ENCODE measurements at places on chromosomes 4 and X. TPM values are rescaled to one million over a fixed set of nuclear protein-coding genes. Genes with fewer than 3 reads are reported as not detected.

DNA sequence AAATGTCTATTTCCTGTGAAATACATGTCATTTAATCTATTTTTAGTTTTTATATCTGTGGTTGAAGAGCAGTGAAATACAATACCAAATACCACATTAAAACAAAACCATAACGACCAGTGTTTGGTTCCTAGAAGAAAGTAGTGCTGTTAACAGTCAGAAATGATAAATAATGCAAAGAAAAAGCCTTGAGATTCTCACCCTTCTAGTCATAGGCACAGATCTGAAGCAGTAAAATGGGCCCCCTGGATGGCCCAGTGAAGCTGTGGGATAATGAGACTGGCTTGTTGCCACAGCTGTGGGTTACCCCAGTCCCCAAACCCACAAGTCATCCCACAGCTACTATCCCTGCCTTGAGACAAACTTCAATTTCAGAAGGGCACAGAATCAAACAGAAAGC is 137.3 kb upstream of the RPL34 start:
- peak; percentile 33 for DNase-seq

GRCh38 chr4:37953620-37954293 is 6.4 kb upstream of the PTTG2 start:
- DNase-seq, result peak; percentile 37

Gene CT55
- 0.34 TPM for total RNA-seq

DNA sequence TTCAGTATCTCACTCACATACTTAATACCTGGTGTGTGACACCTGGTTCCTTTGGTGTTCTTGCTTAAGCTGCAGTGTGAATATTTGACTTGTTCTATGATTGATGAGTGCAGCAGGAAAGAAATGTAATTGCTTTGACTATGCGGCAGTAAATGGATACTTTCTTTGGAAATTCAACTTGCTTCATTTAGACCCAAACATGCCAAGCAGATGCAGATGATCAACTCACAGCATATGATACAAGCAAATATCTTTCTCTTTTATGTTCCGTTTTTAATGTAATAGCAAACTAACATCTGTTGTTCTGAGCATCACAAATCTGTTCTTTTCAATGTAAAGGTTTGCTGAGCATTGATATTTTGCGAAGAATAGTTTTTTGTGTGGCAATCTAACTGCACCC is 549.5 kb downstream of the C4orf33 start:
- DNase-seq, result no peak

- DNase-seq, result no peak
These were observed at the start of gene FDCSP for GRCh38 chr4:70225824-70226223. FDCSP (plus strand) TSS chr4:70226124; CDS start chr4:70231195, 5,071 bp downstream.

Gene WDR19
- 14.2 TPM for total RNA-seq

Gene NAT8L
- total RNA-seq, result 2.8 TPM

- DNase-seq, result no peak
These were observed 26.2 kb downstream of the UGT2B7 start for GRCh38 chr4:69122476-69122875.

Gene CFAP299
- not detected for total RNA-seq

Gene MGARP
- total RNA-seq, result 2.0 TPM

DNA sequence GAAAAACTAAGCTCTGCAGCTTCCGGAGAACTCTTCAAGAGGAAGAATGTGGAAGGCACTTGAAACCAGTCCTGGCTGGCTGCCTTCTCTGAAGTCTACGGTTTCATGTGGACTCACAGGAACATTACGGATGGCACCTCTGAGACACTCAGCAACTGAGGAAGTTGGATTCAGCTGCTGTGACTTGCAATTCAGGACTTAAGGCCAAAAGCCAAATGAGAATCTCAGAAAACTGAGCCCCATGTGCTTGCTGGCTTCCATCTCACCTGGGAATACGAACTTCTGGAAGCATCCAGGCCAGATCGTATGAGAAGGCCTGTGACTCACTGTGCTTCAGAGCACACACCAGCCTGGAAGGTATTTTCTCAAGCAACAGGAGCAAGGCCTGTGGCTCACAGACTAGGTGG is 107.8 kb upstream of the GPC4 start:
- DNase-seq, result peak; percentile 12

DNA sequence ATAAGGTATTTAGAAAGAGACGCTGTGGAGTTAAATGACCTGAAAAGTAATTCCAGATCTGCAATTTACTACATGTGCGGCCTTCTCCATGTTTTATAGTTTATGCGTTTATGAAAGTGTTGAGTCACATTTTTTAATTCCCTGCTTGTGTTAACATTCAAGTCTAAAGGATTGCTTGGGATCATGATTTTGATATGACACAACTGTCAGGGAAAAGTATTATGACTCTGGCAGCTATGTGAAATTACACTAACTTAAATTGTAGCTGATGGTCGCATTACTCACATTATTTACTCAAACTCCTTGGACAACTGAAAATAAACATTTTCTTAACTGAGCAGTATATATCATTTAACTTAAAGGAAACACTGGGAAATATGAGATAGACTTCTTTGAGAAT is 14.3 kb upstream of the GABRB1 start:
- DNase-seq, result no peak

Gene PKD2
- 9.7 TPM for total RNA-seq

Gene NOX1
- total RNA-seq, result not detected

GRCh38 chr4:88613417-88613875 is 21.2 kb downstream of the HERC3 start:
- no peak for DNase-seq

DNA sequence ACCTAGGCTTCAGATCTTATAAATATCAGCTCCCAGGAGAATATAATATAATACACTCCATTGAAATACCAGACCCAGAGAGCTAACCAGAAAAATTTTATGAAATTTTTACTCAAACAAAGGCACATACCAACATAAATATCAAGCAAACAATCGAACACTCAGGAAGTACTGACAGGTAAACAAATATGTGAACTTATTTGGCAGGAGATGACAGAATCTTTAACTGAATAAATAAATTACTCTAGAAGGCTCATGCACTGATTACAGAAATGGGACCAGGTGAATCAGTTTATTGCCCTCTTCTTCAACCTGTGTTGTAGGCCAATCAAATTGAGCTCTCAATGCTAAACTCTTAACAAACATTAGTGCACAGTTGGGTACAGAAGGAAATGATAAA is 225.2 kb upstream of the PABPC4L start:
- DNase-seq, result no peak

Gene TMPRSS11D
- not detected for total RNA-seq

- no peak for DNase-seq
These were observed 5.8 kb downstream of the AFAP1 start for GRCh38 chr4:7933651-7934510.

DNA sequence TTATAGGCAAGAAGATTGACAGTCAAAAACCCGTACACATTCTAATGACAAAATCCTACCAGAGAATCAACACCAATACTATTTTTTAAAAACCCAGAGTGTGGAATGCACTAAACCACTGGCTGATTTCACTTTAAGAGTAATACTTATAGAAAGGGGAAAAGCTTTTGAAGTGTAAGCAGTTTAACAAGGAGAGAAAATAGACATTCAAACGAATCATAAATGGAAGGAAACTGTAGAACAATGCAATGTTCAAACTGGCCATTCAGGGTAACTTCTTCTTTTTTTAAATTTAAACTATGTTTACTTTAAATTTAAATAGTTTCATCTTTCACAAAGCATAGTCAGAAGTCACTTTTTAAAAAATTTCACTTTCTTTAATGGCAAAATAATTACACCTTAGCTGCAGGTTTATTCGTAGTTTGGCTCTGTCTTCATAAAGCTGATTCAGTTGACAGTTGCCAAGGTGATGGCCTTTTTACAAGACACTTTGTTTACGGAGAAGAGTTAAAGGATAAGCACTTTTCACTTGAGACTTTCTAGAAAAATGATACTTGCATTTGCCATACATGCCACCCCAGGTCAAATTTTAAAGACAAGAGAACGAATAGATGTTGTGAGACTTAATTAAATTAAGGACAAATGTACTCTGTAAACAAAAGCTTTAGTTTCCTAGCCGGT is 82.4 kb upstream of the KLF3 start:
- no peak for DNase-seq

Measured in Daoy (cell line).